ENCODE measurements at places on chromosomes 3 and 15.

DNA sequence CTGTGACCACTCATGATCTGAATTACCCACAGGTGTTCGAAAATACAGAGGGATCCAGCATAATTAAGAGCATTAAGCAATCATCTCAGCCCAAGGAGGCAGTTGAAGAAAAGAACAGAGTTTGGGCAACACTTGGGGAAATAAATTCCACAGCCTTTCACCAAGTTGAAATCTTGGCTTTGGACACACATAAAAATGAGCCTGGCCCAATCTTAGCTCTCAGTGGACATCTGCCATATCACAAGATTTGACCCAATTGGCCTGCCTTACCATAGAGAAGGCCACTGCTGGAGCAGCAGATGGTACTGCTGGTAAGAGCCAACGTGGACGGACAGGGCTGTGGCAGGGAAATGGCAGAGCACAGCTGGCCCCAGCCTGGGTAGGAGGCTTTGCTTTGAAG is 13.0 kb downstream of the FOXP1 start:
- DNase-seq = no peak

GRCh38 chr3:52827866-52828376 is 2.6 kb downstream of the ITIH4 start:
- DNase-seq = no peak

GRCh38 chr3:46017720-46018119 is 9.6 kb downstream of the XCR1 start:
- DNase-seq = no peak

GRCh38 chr3:126478581-126479310 is 3.1 kb upstream of the ZXDC start:
- DNase-seq = no peak

DNA sequence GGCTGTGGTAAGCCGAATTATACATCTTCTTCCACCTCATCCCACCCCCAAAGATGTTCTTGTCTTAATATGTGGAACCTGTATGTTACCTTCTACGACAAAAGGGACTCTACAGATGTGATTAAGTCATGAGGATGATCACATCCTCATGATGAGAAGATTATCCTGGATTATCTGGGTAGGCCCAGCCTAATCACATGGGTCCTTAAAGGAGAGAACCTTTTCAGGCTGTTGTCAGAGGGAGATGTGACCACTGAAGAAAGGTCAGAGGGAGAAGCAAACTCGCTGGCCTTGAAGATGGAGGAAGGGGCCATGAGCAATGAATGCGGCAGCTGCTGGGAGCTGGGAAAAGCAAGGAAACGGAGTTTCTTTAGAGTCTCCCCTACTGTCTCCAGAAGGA is 12.9 kb upstream of the SCG3 start:
- no peak for DNase-seq

- no peak for DNase-seq
These were observed 2.4 kb downstream of the USP13 start for GRCh38 chr3:179655236-179655635.

GRCh38 chr3:155217591-155217990 is 75.9 kb downstream of the STRIT1 start:
- DNase-seq = no peak

DNA sequence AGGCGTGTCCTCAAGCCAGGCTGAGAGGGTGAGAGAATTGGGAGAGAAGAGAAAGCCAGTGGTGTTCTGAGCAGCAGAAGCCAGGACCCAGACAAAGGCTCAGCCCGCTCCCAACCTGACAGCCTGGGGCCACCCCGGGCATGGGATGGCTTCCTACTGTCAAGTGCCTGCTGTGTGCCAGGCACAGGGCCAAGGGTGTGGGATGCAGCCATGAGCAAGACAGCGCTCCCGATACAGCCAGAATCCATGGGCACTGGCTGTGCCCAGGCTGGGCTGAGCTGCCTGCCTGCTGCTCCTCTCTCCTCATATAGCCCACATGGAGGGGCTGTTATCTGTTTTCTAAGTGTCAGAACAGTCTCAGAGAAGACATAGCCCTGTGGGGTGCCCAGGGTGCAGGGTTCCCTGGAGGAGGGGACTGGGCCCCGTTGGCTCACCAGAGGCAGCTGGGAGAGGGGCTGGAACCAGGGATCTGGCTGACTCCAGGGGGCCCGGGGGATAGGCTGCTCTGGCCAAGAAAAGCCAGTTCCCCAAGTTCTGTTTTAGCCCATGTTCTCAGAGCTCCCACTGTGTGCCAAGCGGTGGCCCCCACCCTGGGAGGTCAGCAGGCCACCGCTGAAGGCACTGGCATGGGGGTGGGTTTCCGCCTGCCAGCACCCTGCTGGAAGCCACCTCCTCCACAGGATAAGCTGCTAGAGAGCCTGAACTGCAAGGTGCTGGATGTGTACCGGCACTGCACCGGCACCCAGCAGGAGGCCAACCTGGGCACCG is 39.0 kb downstream of the CFAP100 start:
- DNase-seq = no peak

DNA sequence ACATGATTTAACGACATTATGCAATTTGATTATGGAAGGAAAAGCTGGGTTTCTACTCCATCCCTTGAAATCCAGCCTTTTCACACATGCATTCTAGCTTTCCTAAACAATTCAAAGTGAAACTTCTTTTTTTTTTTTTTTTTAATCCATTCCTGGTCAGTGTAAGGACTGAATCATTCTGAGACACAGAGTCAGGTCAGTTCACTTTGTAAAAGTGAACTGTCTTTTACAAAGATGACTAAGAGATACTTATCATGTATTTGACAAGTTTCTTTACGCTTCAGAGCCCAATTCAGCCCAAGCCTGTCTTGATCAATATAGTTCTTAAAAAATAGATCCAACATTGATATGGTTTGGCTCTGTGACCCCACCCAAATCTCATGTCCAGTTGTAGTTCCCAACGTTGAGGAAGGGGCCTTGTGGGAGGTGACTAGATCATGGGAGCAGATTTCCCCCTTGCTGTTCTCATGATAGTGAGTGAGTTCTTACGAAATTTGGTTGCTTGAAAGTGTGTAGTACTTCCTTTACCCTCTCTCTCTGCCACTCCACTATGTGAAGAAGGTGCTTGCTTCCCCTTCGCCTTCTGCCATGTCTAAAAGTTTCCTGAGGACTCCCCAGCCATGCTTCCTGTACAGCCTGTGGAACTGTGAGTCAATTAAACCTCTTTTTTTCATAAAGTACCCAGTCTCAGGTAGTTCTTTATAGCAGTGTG is 345.6 kb upstream of the THBS1 start:
- DNase-seq = no peak

GRCh38 chr3:187995043-187995400 is 158.9 kb upstream of the LPP start:
- no peak for DNase-seq

DNA sequence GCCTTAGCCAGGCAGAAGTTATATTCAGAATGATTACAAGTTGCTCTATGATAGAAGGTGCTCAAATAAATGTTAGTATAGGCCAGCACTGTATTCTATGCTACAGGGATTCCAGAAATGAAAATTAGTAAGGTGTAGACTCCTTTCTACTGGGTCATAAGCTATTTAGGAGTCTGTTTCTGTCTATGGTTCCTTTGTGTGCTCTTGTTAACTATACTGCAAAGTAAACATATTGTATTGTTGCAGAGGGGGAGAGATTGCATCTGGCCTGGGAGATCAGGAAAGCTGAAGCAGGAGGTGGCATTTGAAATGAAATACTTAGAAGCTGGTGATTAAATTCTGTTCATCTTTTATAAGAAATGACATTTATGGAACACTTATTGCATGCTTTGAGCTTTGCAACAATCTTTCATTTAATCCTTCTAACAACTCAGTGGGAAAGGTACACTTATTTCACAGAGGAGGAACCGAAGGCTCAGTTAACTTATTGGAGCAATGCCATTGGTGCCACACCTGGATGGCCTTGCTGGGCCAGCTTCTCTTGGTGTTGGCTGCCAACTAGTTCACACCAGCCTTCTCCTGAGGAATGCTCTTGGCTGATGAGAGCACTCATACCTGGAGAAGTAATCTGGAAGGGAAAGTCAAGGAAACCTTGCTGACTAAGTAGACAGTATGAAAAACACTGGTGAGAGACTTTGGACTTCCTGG is 39.1 kb downstream of the ABHD5 start:
- no peak for DNase-seq

GRCh38 chr3:31091748-31092147 is 197.3 kb upstream of the GADL1 start:
- DNase-seq = no peak

DNA sequence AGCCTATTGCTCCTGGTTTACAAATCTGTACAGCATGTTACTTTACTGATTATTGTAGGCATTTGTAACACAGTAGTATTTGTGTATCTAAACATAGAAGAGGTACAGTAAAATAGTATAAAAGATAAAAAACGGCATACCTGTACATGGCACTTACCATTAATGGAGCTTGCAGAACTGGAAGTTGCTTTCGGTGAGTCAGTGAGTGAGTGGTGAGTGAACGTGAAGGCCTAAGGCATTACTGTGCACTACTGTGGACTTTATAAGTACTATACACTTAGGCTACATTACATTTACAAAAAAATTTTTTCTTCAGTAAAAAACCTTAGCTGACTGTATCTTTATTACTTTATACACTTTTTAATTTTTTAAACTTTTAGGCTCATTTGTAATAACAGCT is 90.9 kb downstream of the RAP2B start:
- no peak for DNase-seq

- no peak for DNase-seq
These were observed 30.6 kb downstream of the ADAMTS17 start for GRCh38 chr15:100311154-100311625.

DNA sequence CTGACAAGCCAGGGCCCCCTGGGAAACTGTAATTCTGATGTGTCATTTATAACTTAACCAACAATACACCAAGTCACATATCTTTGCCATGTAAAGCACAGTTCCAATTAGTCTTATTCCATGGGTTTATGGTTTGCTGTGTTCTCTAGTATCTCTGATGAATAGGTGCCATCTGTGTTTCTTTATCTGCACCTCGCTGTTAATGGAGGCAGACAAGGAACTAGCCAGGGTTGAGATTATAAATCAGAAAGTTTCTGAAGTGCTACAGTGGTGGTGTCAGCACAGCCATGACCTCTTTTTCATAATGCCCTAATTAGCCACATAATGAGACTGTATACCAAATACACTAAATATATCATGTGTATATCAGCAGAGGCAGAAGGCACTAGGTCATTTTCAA is 866.4 kb downstream of the PLOD2 start:
- no peak for DNase-seq

DNA sequence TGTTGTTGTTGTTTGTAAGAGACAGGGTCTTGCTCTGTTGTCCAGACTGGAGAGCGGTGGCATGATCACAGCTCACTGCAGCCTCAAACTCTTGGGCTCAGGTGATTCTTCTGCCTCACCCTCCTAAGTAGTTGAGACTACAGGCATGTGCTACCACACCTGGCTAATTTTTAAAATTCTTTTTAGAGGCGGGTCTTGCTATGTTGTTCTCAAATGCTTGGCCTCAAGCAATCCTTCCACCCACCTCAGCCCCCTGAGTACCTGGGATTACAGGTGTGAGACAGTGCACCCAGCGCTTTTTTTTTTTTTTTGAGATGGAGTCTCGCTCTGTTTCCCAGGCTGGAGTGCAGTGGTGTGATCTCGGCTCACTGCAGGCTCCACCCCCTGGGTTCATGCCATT is 46.7 kb downstream of the TMOD3 start:
- no peak for DNase-seq

GRCh38 chr3:184349563-184350470 is 11.6 kb downstream of the CLCN2 start:
- DNase-seq = no peak

DNA sequence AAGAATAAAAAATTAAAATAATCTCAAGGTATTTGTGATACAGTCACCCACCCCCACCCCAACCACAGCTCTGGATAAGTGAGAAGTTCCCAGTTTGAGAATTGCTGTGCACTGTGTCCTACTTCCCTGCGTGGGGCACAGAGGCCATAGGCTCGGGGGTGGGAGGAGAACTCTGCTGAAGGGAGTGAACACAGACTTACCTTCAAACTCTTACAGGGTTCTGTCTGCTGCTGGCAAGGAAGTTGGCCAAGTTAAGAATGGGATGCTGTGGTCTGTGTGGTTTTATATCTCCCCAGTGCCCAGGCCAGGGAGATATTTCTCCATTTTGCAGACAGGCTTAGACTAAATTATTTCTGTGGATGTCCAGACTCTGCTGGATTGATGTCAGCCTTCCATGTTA is 37.6 kb downstream of the SPTSSB start:
- DNase-seq = no peak

DNA sequence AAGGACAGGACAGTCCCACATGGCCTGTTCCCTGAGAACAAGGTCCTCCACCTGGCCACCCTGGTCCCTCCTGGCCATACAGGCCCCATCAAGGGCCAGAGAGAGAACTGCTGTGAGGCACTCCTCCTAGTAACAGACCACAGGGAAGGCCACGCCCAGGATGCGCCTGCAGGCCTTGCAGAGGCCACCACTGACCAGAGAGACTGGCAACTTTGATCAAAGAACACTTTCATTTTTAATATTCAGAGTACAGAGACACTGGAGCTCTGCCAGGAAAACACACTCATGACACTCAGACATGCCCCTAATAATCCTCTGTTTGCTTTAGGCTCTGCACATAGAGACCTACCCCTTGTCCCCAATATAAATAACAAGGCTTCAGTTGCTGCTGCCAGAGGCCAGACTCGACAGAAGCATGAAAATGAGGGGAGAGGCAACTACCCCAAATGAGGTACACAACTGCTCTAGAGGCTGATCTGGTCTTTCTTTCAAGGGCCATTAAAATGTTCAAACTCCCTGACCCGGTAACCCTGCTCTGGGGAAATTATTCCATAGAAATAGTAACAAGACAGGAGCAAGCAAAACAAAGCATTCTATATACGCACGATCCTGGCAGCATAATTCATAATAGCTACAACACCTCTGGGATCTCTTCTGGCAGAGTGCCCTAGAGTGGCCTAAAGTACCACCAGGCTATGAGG is 44.8 kb downstream of the CCDC12 start:
- no peak for DNase-seq

- DNase-seq = no peak
These were observed 46.4 kb downstream of the GATM start for GRCh38 chr15:45331972-45332371.

- no peak for DNase-seq
These were observed 55.4 kb upstream of the LRRFIP2 start for GRCh38 chr3:37229740-37230139.

- no peak for DNase-seq
These were observed 386.9 kb upstream of the CNTN3 start for GRCh38 chr3:75001330-75001729.

GRCh38 chr3:50003216-50003615 is 63.3 kb downstream of the RBM6 start:
- DNase-seq = no peak

DNA sequence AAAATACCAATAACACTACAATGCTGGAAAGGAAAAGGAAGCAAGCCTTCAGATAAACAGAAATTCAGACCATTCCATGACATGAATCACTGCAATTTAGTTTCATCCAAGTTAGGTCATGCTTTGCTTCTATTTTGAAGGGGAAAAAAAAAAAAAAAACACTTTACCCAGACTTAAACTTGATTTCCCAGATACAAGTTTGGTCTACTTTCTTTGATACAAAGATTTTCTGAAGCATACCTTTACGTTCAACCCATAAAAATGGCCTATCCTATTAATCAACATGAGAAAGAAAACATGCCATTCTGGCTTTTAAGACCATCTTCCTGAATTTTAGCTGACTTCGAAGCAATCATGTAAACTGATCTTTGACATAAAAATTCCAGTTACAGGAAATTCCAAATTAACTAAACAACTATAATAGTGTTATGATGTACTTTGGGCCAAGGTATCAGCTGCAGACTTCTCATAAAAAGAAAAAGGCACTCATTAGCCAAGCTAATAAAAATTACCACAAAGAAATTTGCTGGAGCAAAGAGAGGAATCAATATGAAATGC is 12.6 kb downstream of the OSBPL10 start:
- DNase-seq = no peak

All from activated CD4-positive, CD25-positive, alpha-beta regulatory T cell treated with anti-CD3 and anti-CD28 coated beads, Interleukin-2, amount 50 U/mL, for 72 hours (primary cell).